ENCODE measurements at places on chromosomes 5 and 9.

- DNase-seq = no peak
These were observed 58.1 kb downstream of the STARD4 start for GRCh38 chr5:111454198-111454622.

- no peak for DNase-seq
These were observed 500.1 kb downstream of the EFNA5 start for GRCh38 chr5:107170620-107171019.

DNA sequence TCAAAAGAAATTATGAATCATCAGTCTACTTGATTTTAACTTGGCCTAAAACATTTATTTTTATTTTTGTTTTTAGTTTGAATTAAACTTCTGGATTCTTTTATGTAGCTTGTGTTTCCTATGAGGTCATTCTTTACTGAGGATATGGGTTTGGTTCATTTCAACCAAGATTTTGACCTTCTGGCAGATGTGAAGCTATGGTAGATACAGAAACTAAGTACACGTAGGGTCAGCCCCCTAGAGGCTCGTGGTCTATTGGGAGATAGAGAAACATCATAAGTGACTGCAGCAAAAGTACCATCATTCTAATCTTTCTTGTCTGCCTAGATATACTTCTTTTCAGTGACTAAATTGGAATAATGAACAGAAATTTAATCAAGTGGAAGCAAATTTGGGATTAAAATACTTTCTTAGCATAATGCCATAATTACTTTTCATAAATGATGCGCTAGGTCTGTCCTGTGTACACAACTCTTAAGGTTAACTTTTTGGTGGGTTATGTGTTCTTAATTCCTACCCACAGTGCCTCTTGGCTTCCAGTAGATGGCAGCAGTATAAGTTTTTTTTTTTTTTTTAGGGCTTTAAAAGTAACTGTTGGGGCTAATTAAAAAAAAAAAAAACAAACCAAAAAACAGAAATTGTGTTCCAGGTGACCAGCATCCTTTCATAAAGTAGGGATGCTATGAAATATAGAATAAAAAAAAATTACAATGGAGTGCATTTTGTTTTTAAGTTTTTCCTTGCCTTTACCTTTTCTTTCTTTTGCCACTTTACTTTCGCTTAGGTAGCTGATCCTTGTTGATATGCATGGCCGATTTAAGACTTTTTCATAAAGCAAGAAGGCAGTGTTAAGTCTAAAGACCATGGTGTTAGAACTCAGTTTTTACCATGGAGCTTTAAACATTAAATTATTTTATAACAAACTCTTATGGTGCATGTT is 49.9 kb downstream of the LRRTM2 start:
- DNase-seq = no peak

DNA sequence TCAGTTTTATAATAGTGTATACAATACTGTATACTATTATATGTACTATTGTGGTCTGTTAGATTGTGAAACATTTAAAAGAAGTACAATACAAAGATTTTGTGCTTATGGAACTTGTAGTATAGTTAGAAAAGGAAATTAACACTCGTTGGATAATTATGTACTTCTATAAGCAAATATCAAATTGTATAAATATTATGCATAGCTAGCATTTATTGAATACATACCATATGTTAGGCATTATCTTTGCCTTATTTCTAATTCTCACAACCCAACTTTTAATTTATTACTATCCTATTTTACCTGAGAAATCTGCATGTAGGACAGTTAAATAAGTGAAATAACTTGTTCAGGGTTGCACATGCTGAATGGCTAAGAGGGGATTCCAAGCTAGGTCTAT is 37.5 kb downstream of the RAB3C start:
- no peak for DNase-seq

DNA sequence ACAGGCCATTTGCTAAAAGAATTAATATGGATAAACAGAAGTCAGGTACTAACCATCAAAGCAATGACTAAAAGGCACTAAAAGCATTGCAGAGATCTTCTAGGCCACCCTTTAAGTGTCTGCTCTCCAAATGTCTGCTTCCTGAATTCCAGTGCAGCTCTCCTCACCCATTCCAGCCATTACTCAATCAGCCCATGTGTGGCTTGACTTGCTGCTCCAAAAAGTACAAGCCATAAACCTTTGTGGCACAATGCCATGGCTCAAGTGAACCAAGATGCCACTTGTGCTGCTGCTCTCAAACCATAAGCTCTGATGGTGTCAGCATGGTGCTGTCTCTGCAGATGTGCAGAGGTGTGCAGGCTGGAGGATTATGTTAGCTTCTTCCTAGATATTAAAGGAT is 290.2 kb upstream of the POU5F2 start:
- DNase-seq = no peak

GRCh38 chr5:62326302-62326701 is 20.3 kb downstream of the KIF2A start:
- no peak for DNase-seq

DNA sequence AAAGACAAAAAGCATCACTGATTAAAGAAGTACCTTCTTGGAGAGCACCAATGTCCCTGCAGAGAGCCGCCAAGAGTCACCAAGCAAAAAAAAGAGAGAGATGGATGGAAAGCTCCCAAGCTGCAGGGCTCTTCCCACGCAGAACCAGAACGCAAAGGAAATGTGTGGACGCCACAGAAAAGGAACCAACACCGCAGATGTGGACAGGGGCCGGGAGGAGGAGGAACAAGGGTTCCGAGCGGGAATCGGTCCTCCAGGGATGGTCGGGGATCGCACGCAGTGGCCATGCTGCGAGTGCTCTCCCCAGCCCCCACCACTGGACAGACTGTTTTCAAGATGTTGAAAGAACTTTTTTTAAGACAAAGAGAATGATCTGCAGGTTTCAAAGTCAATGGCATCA is 40.2 kb upstream of the ZNF354A start:
- no peak for DNase-seq

DNA sequence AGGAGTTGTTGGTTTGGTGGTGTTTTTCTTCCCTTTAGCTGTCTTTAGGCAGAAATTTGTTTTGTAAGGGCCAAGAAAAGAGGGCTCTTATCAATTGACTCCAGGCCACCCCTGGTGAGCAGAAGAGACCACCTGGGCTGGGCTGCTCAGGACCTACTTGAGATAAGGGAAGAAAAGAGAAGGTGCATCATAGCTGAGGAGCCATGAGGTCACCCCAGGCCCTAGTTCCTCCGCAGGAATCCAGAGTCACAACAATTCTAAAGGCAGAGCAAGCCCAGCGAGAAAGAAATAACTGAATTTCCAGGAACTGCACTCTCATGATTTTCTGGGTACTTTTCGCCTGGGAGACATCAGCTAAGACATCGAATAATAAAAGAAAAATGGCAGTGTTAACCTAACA is 34.9 kb downstream of the RFK start:
- DNase-seq = no peak

DNA sequence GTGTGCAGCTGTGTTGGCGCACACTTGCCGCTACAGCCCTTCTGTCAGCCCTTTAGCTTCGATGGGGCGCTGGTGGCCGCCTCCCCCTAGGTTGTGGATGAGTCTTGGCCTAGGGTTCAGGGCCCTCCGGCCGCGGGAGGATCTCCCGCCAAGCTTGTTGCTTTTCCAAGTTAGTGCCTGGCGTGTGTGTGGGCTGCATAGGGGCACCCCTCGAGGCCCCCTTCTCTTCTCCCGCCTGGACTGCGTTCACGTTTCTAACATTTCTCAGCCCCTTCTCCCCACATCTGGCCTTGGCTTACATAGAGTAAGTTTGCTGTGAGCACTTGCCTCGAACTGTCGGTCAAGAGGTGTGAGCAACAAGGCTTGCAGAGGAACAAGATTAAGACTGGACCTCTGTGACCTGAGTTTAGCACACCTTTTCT is 413 bp upstream of the OXCT1 start:
- no peak for DNase-seq

- DNase-seq = no peak
These were observed 6.0 kb upstream of the PUM3 start for GRCh38 chr9:2849941-2850340.

DNA sequence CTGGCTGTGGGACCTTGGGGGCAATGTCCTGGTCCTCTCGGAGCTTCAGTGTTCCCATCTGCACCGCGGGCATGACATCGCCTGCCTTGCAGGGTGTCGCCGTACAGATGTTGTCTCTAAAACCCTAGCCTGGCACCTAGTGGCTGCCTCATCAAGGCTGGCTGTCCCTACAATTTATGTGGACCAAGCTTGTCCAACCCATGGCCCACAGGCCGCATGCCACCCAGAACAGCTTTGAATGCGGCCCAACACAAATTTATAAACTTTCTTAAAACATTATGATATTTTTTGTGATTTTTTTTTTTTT is 18.3 kb upstream of the ASS1 start:
- no peak for DNase-seq

DNA sequence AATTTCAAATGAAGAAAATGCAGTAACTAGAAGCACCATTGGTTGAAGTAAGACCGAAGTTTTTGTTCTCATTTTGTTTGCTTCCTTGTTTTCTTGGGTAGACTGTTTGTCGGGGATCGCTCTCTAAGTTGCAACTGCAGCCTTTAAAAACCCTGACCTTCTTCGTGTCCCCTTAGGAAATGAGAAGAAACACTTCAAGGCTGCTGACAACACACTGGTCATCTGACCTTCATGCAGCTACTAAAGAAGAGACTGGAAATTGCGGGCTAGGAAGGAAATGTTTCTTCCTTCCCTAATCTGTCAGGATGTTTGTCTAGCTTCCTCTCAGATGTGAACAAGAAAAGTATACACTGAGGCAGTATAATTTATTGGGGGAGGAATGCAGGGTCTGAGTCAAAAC is 50.7 kb upstream of the CHSY3 start:
- DNase-seq = no peak

DNA sequence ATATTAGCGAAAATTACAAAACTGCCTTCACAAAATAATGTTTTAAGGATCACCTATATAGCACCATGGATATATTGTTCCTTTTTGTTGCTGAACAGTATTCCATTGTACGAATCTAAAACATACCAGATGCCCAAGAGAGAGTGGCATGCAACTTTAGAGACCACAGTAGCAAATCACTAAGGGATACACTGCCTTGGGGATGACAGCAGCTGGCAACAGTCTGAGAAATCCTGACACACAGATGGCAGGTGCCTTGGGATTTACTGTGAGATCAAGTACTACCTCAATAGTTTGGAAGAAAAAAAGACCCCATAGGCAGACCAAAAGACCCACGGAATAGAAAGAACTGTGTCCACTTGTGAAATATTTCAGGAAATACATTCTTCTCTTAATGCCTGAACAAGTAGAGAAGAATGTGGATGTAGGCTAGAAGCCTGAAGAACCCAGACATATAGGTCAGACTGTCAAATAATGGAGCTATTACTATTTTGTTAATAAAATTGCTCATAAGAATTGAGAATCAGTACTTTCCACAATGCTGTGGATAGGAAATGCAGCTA is 53.4 kb downstream of the PLPP1 start:
- DNase-seq = no peak
